ENCODE measurements at places on chromosomes 3 and 15.

GRCh38 chr3:124774327-124774718, 44.1 kb downstream of the UMPS start:
- no peak for DNase-seq

DNA sequence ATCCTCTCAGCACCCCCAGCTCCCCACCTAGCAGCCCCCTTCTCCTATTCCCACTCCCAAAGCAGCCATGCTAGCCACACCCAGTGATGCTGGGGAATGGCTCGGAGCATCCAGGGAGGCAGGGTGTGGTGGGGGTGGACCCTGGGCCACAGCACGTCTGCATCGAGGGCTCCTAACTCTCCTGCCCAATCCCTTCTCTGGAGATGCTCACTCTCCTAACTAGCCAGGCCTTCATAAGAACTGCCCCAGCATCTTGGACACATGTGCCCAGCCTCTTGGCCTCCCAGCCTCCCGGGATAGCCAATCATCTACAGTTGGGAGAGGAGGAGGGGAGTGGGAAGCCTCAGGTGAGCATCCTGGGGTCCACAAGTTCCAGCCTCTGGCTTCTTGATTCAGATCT, 2.7 kb downstream of the PCBP4 start:
- DNase-seq = no peak

- no peak for DNase-seq
Measured at GRCh38 chr15:68821841-68822381, 1.2 kb upstream of the ANP32A start.

DNA sequence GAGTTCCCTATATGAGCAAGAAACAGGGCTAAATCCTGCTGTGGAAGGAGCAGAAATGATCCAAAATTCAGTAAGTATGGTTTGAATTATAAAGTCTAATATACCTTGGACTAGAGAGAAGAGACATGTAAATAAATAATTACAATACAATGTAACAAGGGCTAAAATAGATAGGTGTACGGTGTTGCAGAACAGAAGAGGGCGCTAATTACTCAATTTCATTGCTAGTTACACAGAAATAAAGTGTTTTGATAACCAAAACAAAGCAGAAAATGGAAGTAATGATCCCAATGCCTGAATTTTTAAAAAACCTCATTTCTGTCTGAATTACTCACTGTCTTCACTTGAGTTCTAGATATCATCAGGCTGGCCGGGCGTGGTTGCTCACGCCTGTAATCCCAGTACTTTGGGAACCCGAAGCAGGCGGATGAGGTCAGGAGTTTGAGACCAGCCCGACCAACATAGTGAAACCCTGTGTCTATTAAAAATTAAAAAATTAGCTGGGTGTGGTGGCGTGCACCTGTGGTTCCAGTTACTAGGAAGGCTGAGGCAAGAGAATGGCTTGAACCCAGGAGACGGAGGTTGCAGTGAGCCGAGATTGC, 8.3 kb upstream of the PLCH1 start:
- no peak for DNase-seq

- DNase-seq = no peak
Measured at GRCh38 chr15:71841563-71841962, 31.2 kb downstream of the NR2E3 start.

- DNase-seq = no peak
Measured at GRCh38 chr3:142098964-142099363, 50.4 kb downstream of the TFDP2 start.

DNA sequence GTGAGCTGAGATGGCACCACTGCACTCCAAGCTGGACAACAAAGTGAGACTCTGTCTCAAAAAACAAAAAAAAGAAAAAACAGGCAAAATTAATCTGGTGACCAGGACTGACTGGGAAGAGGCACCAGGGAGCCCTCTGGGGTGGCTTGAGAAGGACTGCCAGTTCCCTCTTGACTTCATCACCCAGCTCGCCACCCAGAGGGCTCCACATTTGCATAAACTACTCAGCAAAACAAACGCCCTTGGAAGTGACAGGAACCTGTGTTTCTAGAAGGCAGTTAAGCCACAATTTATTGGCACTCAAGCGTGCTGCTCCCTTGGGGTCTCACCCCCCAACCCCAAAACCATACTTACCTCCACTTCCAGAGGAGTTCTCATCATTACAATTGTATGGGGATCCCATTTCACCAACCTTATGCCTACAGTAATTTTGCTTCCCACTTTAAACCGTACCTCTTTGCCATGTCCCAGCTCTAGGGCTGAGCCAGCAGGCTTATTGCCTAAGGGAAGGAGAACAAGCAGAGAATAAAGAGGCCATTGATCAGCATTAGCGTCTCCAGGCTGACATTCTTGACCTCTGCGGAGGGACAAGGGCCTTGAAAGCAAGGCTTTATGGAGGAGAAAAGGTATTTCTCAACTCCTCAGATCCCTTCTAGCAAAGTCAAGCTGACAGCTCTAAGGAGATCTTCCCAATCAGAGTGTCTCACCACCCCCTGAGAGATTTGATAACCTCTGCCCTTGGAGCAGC, 357.4 kb downstream of the SHQ1 start:
- no peak for DNase-seq
